ENCODE measurements at places on chromosomes 11 and 22.

DNA sequence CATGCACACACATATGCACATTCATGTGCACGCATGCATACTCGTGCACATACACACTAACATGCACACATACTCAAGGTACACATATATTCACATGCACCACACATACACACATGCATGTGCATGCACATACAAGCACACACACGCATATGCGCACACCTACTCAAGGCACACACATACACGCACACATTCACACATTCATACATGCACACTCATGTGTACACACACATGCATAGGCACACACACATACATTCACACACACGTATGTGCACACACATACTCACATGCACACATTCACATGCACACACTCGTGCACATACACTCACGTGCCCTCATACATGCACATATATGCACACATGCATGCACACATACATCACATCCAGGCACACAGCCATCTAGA lies 489.0 kb downstream of the MN1 start:
- no peak for DNase-seq

DNA sequence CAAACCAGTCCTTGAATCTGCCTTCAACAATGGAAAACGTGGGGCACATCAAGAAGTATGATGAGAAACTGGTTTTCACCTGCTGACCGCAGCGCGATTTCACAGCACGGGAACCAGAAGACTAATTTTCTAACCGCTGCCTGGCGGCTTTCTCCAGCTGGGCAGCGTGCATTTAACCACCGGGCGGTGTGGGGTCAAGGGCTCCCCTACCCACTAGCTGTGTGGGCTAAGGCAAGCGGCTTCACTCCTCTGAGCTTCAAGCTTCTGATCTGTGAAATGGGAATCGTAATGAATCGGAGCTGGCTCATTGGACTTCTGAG lies 4.2 kb downstream of the SHANK2 start:
- no peak for DNase-seq

DNA sequence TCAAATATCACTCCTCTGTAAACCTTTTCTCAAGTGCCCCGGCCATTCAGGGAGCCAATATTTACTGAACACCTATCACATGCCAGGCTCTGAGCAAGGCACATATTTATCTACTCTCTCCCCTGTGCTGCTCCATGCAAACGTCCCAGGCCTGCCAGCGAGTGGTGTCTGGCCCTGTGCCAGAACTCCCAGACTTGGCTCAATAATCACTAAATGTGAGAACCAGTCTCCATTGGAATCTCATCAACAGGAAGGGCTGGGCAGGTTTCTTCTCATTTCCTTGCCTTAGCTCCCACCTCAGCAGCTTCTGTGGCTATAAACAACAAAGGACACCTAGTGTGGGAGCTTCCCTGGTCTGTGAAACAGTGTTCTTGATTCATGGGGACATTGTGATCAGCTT lies 21.7 kb downstream of the RASSF10 start:
- no peak for DNase-seq

GRCh38 chr11:76008474-76008873 lies 193.5 kb downstream of the UVRAG start:
- DNase-seq, result no peak

- no peak for DNase-seq
Measured at GRCh38 chr22:40406063-40406890, 35.9 kb downstream of the SGSM3 start.

GRCh38 chr22:19825904-19826618 lies 28.6 kb downstream of the GNB1L start:
- DNase-seq, result no peak

DNA sequence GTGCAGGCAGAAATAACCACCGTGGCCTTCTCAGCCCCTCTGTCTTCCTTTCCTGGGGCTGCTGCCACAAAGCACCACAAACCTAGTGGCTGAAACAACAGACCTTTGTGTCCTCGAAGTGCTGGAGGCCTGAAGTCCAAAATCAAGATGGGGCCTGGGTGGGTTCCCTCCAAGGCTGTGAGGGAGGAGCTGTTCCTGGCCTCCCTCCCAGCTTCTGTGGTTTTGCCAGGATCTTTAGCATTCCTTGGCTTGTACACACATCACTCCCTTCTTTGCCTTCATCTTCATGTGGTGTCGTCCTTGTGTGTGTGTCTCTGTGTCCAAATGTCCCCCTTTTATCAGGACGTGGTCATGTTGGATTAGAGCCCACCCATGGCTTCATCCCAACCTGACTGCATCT lies 29.0 kb upstream of the PARVG start:
- DNase-seq, result no peak

GRCh38 chr11:57641011-57641807 lies 8.5 kb downstream of the YPEL4 start:
- DNase-seq, result peak; percentile 51

- DNase-seq, result no peak
Measured at GRCh38 chr11:90148900-90149299, 14.4 kb downstream of the NAALAD2 start.

GRCh38 chr22:28268850-28269249 lies 349.8 kb upstream of the PITPNB start:
- no peak for DNase-seq

GRCh38 chr22:48204296-48204695 lies 1441.8 kb downstream of the TBC1D22A start:
- no peak for DNase-seq

DNA sequence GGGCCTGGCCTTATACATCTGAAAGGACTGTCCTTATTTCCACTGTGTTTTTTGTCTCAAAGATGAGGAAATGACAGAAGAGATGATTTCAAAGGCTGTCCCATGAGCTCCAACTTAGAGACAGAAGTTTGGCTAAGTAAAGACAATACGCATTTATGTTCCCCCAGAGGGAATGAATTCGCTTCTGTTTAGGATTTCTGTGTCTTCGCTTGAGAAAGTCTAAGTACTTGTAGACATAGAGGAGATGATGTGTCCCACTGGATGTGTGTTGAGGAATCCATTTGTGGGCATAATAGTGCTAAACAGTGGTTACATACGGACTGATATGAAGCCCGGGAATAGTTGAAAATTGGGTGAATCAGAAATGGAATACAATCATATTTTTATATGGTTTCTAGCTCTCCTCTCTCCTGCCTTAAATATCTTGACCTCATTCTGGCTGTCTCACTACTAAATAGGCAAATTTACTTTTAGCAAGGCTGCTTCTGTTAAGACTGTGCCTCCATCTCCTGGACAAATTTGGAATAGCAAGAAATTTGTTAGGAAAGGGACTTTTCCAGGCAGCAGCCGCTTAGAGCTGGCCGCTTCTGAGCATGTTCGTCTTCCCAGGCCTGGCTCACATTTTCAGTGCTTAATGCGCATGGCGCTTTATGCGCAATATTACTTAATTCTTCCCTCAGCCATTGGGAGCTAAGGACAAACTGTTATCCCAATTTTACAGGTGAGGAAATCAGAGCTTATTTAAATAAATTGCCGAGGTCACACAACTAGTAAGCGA lies 1.9 kb upstream of the PEX26 start:
- DNase-seq, result peak; percentile 59

DNA sequence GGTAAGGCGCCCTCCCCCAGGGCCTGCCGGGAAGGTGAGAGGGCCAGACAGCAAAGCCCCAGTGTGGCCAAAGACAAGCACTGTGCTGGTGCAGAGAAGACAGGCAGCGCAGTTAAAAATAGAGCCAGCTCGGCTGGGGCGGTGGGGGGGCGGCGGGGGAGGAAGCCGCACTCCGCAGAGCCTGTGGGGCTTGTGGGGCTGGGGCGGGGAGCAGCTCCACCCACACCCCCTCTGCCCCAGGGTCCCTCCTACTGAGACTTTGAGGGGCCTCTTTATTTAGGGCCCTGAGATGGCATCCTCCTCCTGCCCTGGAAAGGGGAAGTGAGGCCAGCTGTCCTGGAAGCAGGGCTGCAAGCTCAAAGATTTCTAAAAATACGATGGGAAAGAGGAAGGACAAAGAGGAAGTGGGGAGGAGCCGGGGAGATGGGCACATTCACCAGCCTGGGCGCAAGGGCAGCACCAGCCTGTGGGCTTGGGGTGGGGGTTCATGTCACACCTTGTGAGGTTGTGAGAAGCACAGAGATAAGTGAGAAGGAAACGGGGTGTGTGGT lies 2.6 kb downstream of the CYTH4 start:
- peak; percentile 95 for DNase-seq

GRCh38 chr11:57462597-57462996 lies 2.3 kb downstream of the RTN4RL2 start:
- DNase-seq, result no peak

DNA sequence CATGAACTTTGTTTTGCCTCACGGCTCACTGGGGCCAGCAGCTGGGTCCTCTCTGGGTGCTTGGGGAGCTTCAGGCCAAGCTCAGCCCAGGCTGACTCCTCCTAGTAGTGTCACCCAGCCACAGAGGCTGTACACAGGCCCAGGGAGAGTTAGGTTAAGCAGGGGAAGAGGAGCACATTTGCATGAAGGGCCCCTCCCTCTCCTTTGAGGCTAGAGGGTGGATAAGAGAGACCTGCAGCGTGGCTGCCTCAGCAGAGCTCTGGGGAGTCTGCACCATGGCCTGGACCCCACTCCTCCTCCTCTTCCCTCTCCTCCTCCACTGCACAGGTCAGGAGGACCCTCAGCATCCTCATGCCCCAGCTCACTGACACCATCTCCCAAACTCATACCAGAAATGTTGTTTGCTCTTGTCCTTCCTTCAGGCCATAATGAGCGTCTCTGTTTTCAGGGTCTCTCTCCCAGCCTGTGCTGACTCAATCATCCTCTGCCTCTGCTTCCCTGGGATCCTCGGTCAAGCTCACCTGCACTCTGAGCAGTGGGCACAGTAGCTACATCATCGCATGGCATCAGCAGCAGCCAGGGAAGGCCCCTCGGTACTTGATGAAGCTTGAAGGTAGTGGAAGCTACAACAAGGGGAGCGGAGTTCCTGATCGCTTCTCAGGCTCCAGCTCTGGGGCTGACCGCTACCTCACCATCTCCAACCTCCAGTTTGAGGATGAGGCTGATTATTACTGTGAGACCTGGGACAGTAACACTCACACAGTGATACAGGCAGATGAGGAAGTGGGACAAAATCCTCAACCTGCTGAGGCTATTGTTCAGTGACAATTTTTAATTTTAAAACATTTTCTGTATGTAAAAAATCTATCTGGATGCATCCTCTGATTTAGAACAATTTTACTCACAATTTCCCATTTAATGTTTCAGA lies 82.4 kb upstream of the VPREB1 start:
- no peak for DNase-seq

GRCh38 chr11:121829159-121829643 lies 286.8 kb downstream of the BLID start:
- DNase-seq, result peak; percentile 37

- no peak for DNase-seq
Measured at GRCh38 chr22:29143941-29144785, 61.5 kb upstream of the EMID1 start.

- no peak for DNase-seq
Measured at GRCh38 chr11:65958774-65959420, 2.6 kb upstream of the SART1 start.

GRCh38 chr22:45298934-45299505 lies 10.7 kb upstream of the FAM118A start:
- DNase-seq, result no peak

DNA sequence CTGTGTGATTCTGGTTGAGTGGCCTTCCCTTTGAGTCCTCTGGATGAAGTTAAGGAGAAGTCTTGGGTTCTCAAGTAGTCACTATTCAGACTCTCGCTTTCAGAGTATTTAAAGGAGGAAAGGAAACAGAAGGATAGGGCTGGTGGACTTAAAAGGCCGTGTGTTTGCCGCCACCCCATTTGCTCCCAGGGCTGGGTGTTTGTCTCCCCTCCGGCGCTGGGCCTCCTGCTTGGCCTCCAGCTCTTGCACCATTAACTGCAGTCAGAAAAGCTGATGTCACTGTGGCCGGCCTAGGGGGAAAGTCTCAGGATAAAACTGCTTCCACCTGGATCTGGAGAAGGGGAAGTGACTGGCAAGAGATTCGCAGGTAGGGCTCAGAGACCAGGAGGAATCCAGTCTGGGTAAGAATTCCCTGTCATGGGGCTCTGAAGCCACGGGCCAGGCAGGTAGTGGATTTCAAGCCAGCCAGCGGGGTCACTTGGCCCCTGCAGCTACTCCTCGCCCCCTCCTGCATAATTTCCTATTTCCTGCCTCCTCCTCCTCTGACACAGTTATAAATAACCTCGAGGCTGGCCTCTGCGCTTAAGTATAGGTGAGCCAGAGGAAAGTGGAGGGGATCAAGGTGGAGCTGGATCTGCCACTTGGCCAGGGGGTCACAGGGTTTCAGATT lies 17.1 kb downstream of the TIMP3 start:
- DNase-seq, result no peak

DNA sequence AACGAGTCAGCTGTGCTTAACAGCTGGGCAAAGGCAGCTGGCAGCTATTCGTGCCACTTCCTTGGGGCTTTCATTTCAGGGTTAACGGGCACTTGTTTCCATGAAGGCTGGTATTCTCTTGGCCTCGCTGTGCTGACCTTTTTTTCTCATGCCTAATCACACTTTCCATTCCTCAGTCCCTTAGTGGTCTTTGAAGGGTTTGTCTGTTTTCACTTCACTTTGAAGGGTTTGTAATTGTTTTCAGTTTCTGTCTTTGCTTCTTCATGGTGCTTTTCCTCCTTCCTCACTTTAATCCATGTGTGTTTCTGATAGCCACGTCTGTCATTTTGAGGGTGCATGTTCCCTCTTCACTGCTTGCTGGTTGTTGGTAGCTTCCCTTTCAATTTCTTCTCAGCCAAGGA lies 24.6 kb downstream of the PPIL2 start:
- no peak for DNase-seq

GRCh38 chr11:1176224-1177019 lies 18.7 kb downstream of the MUC5AC start:
- no peak for DNase-seq
